ENCODE measurements at places on chromosomes 5 and 9.

- peak; percentile 73 for DNase-seq
These were observed 105.6 kb upstream of the PCA3 start for GRCh38 chr9:76658510-76659231.

GRCh38 chr9:134591082-134591571 is 50.5 kb upstream of the COL5A1 start:
- DNase-seq: peak; percentile 57

- DNase-seq: no peak
These were observed 110.6 kb upstream of the FER start for GRCh38 chr5:108637134-108637533.

- DNase-seq: peak; percentile 37
These were observed 107.7 kb downstream of the TENT4A start for GRCh38 chr5:6820851-6821479.

DNA sequence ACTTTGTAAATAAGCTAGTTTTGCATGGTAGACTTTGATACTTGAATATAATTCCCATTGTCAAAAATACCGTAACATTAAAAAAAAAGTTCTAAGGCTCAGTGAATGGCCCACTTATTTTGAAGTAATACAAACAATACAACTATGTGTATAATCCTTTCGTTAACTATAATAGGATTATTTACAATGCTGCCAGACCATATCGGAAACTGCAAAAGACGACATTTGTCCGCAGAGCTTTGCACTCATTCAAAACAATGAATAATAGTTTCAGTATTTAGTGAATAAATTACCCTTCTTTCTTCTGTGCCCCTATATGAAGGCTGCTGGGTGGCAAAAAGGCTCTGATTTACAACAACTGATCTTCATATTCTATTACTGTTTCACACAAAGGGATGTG is 121.8 kb downstream of the DROSHA start:
- DNase-seq: no peak

DNA sequence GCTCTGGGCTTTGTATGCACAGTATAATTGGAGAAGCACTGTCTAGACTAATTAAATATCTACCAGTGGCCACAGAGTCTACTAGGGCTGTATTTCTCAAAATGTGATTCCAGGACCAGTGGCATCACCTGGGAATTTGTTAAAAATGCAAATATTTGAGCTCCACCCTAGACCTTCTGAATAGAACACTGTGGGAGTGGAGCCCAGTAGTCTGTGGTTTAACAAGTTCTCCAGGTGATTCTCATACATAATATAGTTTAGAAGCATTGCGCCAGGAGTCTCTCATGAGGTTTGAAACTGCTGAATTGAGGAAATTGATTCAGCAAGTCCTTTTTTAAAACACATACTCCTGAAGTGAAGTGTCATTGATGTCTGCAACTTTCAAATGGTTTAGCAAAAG is 74.7 kb downstream of the FCHO2 start:
- DNase-seq: no peak

DNA sequence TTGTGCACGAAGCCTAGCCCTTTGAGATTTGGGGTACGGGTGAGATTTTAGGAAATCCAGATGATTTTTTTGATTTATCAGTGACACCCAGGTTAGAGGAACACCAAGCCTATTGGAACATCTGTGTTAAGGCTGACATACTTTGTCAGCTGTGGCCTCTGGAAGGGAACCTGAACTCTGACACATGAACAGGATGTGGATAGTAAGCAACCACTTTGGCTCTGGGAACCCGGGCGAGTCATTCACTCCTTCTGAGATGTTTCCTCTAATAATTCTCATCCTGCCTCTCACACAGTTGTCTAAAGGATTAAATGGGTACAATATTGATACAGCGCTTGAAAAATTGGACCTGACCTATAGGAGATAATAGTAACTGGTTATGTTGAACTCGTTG is 67.8 kb downstream of the FGF1 start:
- DNase-seq: peak; percentile 58

GRCh38 chr5:59342181-59342580 is 551.3 kb downstream of the PDE4D start:
- no peak for DNase-seq

- DNase-seq: no peak
These were observed 70.9 kb downstream of the HSPA4 start for GRCh38 chr5:133122711-133123110.

DNA sequence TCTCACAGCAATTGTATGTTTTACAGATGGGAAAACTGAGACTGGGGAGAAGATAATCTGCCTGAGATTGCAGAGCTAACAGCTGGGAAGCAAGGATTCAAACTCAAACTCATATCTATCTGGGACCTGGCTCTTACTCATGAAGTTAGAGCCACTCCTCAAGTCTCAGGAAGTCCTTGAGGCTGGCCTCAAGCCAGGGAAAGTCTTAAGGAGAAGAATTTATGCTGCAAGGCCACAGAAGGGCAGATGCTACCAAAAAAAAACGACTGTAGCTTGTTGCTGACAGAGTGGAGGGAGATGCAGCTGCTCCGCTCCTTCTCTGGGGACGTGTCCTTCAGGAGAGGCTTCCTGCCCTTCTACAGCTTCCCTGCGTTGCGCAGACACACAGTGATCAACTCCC is 39.8 kb downstream of the BARHL1 start:
- no peak for DNase-seq

- DNase-seq: no peak
These were observed 64.2 kb downstream of the DCP2 start for GRCh38 chr5:113040672-113041260.

- no peak for DNase-seq
These were observed 3.1 kb downstream of the ANGPTL2 start for GRCh38 chr9:127119320-127119709.

- no peak for DNase-seq
These were observed 49.5 kb upstream of the BRINP1 start for GRCh38 chr9:119418721-119419120.

DNA sequence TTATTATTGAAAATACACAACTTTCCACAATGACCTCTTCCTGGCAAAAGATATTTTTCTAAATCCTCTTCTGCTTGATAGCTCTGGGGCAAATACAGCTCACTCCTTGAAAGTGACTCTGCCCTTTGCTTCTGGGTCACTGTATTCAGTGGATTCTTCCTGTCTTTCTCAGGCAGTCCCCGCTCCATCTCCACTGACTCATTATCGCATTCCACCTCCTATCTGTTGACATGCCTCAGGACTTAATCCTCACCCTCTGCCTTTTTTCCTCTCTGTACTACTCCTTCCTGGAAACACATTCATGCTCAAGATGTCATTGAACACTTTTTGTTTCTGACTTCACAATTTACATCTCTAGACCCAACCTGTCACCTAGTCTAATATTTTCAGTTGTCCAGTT is 8.4 kb upstream of the RGS7BP start:
- peak; percentile 42 for DNase-seq

- no peak for DNase-seq
These were observed 283.8 kb downstream of the PDE4D start for GRCh38 chr5:59609501-59610265.

DNA sequence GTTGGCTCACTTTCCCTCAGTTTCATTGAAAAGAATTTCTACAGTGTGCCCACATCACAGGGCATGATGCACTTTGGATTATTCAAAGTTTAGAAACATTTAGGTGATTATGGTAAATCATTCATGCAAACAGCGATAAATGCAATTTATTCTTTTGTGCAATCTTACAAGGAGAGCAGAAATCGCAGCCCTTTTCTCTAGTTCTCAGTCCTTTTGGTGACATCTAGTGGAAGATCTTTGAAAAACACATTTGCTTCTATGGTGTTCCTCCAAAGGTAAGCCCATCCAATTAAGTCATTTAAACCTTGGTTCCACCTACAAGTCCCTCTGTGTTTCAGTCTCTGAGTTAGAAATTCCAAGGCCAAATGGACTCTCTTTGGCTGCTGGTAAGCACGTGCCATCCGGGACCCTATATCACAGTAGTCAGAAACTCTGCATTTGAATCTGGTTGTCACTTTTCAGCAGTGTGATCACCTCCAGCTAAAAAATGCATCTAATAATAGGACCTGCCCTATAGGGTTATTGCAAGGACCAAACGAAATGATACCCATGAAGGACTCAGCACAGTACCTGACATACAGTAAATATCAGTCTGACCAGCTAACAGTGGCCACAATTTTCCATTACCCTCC is 66.4 kb downstream of the MACROH2A1 start:
- DNase-seq: peak; percentile 80

DNA sequence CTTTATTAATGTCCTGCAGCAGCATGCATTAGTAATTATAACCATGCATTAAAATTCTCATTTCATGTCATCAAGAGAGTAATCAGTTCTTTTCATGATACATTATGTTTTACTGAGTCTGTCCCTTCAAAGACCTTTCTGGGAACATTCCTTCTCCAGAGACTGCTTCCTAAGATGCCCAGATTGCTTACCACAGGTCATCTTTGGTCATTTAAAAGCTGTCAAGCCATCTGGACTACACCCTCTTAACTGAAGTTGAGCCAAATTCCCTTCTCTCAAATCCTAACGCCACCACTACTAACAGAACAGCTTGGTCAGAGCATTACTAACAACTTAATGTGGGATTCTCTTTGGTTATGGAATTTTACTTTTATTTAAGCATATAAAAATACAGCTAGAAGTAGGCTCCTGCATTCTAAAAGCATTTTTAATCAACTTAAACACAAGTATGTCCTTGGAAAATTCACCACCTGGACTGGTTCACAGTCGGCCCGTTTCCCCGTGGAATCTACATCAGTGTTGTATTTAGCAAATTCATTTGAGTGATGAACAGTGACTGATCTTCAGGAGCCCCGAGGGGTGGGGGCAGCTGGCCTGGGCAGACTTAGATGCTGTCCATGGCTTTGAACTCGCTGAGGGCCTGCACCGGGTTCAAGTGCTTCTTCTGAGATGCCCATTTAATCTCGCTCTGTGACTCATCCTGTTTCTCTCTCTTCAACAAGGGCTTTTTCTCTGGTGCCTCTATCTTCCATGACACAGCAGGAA is 92.8 kb upstream of the CCDC112 start:
- peak; percentile 34 for DNase-seq

GRCh38 chr5:169988206-169988605 is 7.9 kb upstream of the INSYN2B start:
- DNase-seq: no peak

DNA sequence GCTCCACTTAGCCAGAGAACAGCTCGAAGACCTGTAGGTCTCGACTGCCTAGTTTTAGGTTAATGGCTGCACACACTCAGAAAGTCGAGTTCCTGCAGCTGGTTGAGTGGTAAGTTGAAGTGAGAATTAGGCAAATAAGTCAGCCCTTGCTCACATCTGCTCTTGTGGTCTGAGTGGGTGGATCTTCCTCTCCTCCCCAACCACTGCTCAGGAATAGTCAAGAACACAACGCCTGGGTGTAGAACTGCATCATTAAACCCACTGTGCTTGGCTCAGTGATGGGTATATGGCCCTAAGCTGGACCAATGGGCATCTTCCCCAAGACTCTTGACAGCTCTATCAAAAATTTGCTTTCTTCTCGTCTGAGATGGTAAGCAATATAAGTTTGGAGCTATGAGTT is 20.9 kb upstream of the ADAM19 start:
- peak; percentile 18 for DNase-seq

- no peak for DNase-seq
These were observed 52.6 kb downstream of the GNA14 start for GRCh38 chr9:77595426-77596095.

GRCh38 chr5:91271999-91272398 is 111.1 kb downstream of the ARRDC3 start:
- DNase-seq: no peak
